HS-5 (cell line): ENCODE measurements at places on chromosomes 3 and 15.

DNA sequence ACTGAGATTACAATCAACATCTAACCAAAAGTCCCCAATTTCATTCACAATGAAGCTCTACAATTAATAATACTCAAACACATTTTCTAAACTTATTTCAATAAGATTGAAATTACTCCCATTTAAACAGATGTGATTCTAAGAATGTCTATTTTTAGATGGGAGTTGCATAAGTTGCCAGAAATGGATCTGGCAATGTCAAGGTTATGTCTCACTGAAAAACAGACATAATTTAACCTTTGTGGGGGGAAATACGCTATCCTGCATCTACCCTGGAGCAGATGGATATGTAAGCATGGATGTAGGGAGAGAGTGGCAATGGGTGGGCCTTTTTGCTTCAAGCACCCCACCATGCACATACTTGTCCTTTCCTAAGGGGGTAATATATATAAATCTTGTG lies 6.7 kb upstream of the EIF1B start:
- no peak for DNase-seq

GRCh38 chr15:67862750-67863441 lies 23.1 kb upstream of the RNU6-1 start:
- DNase-seq: no peak

- no peak for DNase-seq
Measured at GRCh38 chr3:37809846-37810447, 51.7 kb upstream of the CTDSPL start.

- DNase-seq: peak; percentile 25
Measured at GRCh38 chr3:168002786-168003368, 92.8 kb downstream of the GOLIM4 start.

GRCh38 chr3:190094160-190094718 lies 26.5 kb downstream of the P3H2 start:
- no peak for DNase-seq

- DNase-seq: no peak
Measured at GRCh38 chr15:23797747-23798446, 110.8 kb upstream of the NDN start.

DNA sequence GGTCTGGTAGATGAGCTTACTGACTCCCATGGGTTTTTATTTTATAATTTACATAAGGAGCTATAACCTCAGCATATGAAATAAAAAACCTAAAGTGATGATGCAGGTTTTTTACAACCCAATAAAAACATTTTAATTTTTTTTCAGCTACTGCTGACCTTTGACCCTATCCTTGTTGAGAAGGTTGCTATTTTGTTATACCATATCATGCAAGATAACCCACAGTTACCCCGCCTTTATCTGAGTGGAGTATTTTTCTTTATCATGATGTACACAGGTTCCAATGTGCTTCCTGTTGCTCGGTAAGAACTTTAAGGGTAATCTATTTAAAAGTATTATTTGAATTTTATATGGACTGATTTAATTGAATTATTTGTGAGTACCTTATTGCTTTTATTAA lies 70.8 kb downstream of the DNAJC13 start:
- no peak for DNase-seq

GRCh38 chr3:146222204-146223046 lies 28.5 kb downstream of the PLSCR4 start:
- DNase-seq: no peak

GRCh38 chr15:80180986-80181385 lies 28.2 kb downstream of the FAH start:
- DNase-seq: no peak

DNA sequence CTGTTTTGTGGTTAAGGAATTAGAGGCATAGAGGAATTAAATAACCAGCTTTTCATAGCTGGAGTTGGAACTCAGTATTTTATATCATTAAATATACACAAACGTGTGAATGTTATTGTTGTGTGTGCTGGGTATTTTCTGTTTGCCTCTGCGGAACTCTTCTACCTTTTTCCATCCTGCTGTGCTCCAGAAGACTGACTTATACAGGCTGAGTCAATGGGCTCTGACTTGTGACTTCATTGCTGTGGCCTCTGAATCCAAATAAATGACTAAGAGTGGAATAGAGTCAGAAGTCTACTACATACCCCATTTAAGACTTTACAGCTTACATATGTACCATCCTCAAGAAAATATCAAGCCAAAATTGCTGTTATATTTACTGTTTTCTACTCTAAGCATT lies 17.6 kb downstream of the ARIH1 start:
- peak; percentile 46 for DNase-seq

DNA sequence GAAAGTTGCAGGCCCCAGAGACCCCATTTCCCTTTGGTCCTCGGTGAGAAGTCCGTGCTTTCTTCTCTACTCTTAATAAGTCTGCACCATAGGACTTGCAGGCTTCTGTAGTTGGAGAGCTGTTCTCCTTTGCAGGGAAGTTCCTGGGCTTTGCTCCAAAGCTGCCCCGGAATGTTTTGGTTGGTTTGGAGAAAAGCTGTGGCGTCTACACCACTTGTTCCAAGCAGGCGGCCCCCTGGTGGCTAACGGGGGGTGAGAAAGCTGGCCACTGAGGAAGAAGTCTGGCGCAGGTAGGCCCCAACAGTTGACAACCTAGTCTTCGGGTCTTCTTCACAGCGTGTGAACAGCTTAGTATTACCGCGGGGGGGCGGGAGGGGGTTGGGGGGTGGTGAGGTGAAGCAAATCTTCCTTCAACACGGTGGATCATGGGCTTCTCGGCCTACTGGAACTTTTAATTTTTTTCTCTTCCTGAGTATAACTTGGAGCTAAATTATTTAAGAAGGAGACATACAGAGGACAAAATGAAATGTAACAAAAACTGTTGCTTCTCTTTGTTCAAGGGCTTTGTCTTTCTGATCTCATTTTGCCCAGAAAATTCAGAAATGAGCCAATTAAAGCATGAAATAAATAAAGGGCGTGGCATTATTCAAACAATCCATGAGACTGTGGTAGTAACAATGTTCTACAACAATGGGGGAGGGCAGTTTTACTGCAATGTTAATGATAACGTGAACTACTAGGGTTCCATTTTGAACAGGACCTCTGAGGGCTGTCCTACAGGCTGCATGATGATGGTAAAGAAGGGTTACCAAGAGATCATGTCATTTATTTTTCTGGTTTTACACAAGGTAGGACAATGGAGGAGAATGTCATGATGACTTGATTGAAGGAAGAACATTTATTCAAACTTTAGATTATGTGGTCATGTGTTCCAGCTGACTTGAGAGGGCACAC lies 2.2 kb upstream of the THRB start:
- no peak for DNase-seq

GRCh38 chr3:53809764-53810400 lies 36.3 kb downstream of the CHDH start:
- no peak for DNase-seq

DNA sequence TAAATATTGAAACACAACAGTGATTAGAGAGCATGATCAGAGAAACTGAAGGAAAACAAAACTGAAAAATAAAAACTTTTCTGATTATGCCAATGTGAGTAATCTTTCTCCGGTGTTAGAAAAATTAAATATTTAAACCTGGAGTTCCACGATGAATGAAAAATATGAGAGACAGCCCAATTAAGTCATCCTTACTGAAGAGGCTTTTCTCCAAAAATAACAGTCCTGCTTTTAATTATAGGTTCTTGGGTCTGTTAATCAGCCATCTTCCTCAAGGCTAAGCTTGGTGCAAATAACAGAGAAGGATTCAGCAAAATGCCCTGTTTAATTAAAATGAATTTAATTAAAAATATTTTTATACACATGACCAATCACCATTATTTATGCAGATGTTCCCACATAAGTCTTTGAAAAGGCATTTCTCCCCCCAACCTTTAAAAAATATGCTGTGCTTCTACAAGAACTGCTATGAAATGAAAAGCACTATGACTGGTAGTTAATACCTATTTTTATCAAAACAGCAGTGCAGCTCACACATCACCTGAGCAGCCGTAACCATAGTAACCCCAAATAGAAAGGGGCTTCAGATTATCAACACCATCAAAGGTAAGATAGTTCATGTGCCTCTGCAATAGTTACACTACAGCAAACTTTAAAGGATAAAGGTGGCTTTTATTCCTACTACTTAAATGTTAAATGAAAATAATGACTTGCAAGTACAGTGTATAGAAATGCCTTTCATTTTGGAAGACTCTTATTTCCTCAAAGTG lies 175.7 kb downstream of the SLC9A9 start:
- DNase-seq: no peak

- peak; percentile 46 for DNase-seq
Measured at GRCh38 chr3:151918253-151919029, 45.0 kb downstream of the SUCNR1 start.

DNA sequence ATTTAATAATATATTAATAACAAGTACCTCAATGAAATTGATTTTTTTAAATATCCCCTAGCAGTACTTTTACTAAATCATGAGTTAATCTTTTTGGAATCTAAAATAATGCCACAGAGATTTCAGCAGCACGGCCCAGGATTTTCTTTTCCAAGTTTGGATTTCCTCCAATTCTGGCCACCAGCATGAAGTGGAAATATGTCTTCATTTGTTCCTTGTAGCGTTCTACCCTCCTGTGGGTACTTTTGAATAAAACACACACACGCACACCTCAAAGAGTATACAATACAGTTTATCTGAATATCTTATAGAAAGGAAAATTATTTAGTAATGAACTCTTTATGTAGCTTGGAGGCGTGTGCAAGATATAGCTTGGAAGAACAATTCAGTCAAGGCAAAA lies 125.1 kb upstream of the STT3B start:
- DNase-seq: no peak

DNA sequence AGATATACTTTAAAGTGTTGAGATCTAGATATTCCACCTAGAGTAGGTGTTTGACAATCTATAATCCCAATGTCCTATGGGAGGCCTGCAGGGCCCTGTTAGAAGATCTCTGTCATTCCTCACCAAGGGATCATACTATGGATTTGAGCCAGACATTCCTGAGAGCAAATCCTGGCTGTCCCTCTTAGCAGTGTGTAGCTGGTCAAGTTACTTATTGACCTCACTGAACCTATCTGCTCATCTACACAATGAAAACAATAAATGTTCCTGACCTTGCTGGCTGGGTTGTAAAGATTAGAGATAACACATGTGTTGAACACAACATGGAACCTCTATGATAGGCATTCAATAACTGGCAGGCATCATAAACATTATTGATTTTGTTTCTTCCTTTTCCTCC lies 265.6 kb upstream of the ATP11B start:
- DNase-seq: no peak

GRCh38 chr15:62737551-62737950 lies 305.0 kb upstream of the TPM1 start:
- DNase-seq: no peak

DNA sequence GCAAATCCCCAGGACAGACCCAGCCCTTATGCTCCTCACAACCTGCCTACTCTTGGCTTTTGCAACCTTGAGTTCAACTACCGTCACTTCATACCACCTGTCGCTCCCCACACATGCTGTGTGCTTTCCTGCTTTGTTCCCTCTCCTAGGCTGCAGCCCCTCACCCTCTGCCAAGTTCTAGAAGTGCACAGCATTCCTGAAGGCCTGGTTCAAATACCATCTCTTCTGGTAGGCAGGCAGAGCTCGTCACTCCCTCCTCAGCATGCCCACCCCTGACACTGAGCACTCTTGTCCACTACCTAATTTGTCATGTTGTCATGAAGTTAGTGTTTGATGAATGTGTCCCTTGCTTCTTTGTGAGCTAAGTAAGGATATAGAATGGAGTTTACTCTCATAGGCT lies 129.6 kb downstream of the SEMA6D start:
- DNase-seq: no peak

GRCh38 chr3:182487611-182488010 lies 305.7 kb upstream of the ATP11B start:
- DNase-seq: no peak

DNA sequence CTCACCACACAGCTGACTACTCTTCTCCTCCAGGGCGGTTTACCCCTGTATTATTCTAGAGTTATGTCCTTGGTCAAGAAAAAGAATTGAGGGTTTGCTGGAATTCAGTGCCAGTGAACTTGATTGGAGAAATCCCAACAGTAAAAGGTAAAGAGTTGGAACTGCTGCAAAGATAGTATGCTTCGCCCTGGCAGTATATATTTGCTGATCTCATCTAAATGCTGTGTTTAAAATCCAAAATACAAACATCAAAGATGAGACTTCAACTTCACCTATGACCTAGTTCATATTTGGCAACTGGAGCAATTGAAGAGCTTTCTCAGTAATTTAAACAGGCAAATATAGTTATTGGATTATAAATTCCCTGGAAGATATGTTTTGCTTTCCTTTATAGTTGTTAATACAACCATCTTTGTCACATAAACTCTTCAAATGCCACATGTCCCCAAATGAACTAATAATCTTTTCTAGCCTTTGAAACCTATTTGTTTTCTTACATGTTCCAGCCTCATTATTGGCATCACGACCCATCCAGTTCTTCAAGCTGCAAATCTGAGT lies 6.5 kb downstream of the KCNH8 start:
- DNase-seq: no peak

DNA sequence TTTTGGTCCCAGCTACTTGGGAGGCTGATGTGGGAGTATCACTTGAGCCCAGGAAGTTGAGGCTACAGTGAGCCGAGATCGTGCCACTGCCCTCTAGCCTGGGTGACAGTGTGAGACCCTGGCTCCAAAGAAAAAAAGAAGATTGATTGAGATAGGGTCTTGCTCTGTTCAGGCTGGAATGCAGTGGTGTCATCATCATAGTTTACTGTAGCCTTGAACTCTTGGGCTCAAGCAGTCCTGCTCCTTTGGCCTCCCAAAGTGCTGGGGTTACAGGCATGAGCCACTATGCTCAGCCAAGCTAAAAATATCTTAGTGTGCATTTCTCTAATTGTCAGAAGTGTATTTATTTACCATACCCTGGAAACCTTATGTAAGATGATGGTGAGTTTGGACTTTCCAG lies 43.9 kb downstream of the IGF1R start:
- DNase-seq: no peak

GRCh38 chr15:91070872-91071271 lies 29.2 kb upstream of the SV2B start:
- no peak for DNase-seq

DNA sequence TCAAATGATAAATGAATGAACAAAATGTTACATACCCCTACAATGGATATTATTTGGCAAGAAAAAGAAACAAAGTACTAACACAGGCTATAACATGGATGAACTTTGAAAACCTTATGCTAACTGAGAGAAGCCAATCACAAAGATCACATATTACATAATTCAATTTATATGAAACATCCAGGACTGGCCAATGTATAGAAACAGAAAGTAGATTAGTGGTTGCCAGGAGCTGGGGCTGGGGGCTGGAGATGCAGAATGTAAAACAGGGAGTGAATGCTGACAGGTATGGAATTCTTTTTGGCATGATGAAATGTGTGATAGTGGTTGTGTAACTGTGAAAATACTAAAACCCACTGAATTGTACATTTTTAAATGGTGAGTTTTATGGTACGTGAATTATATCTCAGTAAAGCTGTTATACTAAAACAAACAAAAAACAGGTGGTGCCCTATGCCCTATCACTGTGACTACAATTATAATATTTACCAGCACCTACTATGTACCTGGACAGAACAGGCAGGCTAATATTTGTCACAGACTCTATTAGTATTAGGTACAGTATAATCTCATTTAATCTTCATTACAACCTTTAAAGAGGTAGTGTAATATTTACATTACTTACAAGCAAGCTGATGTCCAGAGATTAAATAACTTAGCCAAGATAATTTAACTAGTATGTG lies 90.0 kb downstream of the ETFA start:
- no peak for DNase-seq

- DNase-seq: no peak
Measured at GRCh38 chr3:178562947-178563232, 26.7 kb downstream of the KCNMB2 start.
